Smooth muscle cell of the pulmonary artery (primary cell): ENCODE measurements at places on chromosomes 3 and 15. TPM values are rescaled to one million over a fixed set of nuclear protein-coding genes. Genes with fewer than 3 reads are reported as not detected.

The ETFA gene
- 98.3 and 109 TPM in 2 replicates for total RNA-seq

The ATP6V1A gene
- total RNA-seq = 105 and 107 TPM in 2 replicates

The CPLX3 gene
- total RNA-seq = not detected in 2 replicates

The NOX5 gene
- 0.23 and 0.39 TPM in 2 replicates for total RNA-seq

The RAMAC gene
- 23.8 and 25.8 TPM in 2 replicates for total RNA-seq

The LXN gene
- total RNA-seq = 52.5 and 56.0 TPM in 2 replicates
